HT1080 (cell line): ENCODE measurements at places on chromosomes 7 and 10. TPM values are rescaled to one million over a fixed set of nuclear protein-coding genes. Genes with fewer than 3 reads are reported as not detected.
A peak's percentile ranks its signal among the peaks of the same experiment; 100 is the strongest.

DRGX gene
- total RNA-seq: not detected in 2 replicates

DNA sequence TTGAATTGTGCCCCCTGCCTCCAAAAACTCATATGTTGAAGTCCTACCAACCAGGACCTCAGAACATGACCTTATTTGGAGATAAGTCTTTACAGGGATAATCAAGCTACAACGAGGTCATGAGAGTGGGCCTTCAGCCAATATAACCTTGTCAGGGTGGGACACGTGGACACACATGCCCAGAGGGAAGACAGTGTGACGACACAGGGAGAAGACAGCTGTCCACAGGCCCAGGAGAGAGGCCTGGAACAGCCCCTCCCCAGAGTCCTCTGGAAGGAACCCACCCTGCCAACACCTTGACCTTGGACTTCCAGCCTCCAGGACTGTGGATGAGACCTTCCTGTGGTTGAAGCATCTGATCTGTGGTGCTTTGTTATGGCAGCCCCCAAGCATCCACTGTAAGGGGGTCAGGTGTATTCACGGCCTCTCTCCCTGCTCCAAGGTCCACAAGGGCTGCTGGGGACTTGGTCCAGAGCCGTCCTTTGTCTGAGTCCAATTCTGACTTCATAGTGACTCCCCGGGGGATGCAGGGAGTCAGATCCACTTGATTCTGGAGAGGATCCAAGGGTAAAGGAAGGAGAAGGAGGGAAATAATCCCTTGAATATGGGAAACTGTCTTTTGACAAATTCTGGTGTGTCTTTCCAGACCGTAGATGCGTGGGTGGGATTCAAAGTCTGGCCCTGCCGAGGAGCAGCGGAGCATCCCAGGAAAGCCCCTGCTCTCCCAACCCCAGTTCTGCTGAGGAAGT is 7.0 kb downstream of the CALML3 start:
- DNase-seq: no peak

LRMDA gene
- total RNA-seq: not detected in 2 replicates

GRCh38 chr10:75000748-75001321 is 110.6 kb upstream of the SAMD8 start:
- DNase-seq: no peak

MYOZ1 gene
- total RNA-seq: not detected in 2 replicates

DNA sequence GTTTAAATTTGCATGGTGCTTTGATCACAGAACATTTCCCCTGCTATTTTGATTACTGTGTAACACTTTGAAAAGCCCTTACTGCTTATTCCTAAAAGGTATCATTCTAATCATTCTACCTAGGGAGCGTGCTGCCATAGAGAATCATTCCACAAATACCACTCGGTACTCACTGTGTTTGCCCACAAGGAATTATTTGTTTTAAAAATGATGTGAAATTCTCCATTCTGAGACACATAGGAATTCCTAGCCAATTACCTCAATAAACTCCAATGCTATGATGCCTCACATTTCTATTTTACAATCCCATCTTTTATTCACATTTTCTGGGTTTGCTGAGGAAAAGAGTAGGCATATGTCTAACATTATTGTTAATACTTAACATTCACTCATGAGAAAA is 16.2 kb upstream of the TES start:
- no peak for DNase-seq

DNA sequence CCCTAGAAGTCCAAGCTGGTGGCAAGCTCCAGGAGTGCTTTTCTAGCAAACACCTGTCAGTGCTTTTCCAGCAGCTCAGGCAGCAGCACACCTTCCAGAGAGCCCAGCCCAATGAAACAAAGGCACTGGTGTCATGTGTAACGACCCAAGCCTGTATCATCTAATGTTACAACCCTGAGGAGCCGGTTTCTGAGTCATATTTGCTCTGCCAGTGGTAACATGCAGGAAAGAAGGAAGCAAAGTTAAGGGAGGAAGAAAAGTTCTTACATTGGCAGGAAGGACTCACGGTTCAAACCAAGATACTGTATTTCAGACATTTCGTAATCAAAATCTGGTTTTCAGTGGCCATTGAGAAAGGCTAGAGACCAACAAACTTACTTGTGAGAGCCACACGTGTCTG is at the start of gene ANKRD22:
TSS of gene ANKRD22 (minus strand) at position 139 of the 400 bp plus-strand sequence. CDS start 237 bp downstream, outside the sequence.
- peak; percentile 86 for DNase-seq

DNA sequence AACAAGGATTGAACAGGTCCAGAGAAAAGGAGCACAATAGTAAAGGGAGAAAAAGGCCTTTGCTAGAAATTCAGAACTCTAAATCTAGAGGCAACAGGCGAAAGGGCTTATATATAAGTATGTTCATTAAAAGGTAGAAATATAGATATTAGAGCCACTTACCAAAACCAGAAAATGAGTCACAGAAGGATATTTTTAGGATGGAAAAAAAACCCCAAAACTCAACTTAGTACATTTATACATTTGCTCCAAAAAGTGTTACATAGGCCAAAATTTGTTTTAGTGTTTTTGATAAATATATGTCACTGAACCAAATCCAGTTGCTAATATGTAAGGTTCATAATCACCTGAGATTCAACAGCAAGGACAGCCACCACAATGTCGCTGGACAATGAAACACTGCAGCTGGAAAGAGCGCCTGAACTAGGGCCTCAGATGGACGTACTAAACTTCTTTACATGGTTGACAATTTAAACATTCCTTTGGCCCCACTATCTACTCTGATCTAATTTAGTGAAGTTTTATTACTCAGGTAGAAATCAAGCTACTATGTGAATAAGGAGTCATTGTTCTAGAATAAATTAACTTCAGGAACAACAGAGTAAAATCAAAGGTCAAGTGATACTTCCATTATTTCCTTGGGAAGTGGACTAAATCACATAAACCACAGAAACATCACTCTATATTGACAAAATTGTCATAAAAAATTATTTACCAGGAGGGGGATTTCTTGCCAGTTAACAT is 10.9 kb downstream of the FAM3C start:
- DNase-seq: no peak

GPR85 gene
- 3.2 and 3.5 TPM in 2 replicates for total RNA-seq

GRCh38 chr7:134645935-134646334 is 718 bp upstream of the BPGM start:
- DNase-seq: peak; percentile 8

PKD2L1 gene
- total RNA-seq: not detected in 2 replicates

GRCh38 chr7:135273581-135273980 is 39.9 kb downstream of the STRA8 start:
- no peak for DNase-seq

GRCh38 chr10:130045091-130045652 is 65.5 kb downstream of the C10orf143 start:
- DNase-seq: peak; percentile 57

DNA sequence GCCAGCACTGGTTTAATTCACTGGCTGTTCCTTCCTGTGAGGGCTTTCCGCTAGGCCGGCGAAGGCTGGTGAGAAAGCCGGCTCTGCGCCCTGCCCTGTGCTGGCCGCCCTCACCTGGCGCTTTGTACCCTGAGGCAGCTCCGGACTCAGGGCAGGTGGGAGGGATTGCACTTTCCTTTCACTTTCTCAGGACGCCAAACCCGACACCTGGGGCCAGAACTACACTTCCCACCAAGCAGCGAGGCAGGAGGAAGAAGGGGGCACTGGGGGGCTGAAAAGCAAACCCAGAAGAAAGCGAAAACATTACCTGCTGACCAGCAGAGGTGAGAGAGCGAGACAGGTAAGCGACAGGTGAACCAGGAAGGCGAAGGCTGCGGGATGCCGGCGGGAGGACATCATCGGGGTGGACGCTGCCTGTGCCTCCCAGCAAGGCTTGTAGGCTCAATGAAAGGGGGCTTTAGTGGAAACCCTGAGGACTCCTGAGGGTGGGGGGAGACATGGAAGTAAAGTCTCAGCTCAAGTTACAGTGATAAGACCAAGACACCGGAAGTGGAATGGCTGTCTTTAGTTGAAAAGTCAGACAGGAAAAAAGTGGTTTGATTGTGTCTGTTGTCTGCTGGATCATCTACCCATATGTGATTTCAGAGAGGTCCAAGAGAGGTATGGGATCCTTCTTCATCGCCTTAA is at the start of gene RAB19:
TSS of gene RAB19 (plus strand) at position 181 of the 687 bp plus-strand sequence. CDS start 3,589 bp downstream, outside the sequence.
- no peak for DNase-seq

DNA sequence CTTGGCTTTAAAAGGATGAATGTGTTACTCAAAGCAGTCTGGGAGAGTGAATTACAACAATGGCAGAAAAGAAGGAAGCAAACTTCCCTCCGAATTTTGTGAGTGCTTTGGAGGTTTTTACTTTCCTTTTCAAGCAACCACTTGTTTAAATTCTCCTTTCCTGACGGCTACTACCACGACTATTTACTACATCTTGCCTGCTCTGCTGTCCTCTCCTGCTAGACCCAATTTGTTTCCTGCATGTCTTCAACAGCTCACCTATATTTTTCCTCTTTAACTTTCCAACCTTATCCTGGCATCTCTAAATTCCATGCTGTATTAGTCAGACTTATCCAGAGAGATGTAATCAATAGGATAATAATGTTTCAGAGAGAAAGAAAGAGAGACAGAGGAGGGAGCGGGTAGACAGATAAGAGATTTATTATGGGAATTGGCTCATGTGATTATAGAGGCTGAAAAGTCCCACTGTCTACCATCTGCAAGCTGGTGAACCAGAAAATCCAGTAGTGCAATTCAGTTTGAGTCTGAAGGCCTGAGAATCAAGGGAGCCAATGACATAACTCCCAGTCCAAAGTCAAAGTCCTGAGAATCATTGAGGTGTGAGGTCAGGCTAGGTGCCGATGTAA is 42.8 kb upstream of the SLC13A1 start:
- peak; percentile 1 for DNase-seq

CPA2 gene
- not detected in 2 replicates for total RNA-seq

DNA sequence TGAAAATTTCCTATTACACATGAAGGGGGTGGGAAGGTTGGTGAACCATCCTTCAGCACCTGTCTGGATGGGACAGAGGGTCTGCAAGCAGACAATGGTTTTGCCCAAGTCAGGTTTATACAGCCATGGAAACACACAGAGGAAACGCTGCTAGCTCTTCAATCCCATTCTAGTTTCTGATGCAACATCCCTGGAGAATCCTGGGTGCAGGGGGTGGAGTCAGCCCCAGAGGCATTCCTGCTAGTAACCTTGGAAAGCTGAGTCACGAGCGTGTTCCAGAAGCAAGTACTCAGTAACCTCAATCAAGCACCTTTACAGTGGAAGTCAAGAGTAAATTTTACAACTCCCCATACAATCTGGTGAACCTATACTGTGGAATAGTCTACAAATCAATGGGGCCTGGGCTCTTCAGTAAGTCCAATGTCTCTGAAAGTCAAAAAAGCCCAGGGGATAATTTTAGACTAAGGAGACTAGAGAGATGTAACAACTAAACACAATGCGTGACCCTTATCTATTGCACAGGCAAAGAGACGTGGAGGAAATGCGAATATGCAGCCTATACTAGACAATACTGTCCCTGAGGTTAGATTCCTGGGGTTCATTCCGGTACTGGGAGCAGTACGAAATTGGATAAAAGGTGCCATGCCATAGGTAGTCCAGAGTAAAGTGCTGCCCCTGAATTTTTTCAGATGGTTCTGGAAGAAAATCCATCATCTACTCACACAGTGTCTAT is 95.4 kb downstream of the ZRANB1 start:
- DNase-seq: peak; percentile 79

INSYN2A gene
- 0.23 and 0.55 TPM in 2 replicates for total RNA-seq

GRCh38 chr10:16258291-16259040 is 178.3 kb upstream of the PTER start:
- no peak for DNase-seq

FAM25G gene
- total RNA-seq: not detected in 2 replicates

DNA sequence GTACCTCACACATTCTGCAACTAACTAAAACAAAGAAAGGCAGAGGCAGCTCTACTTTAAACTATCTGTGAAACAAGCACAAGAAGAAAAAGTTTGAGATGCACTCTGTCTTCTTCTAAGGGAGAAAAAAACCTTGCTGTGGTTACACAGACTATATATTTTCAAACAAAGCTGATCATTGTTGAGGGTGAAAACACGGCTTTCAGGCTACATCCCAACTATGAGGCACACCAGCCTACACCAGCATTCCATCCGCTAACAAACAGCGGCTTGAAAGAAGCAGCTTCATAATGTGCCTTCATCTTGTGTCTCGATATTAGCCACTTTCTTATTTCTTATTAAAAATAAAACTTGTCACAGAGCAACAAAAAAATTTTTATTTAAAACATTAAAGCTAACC is 79.1 kb downstream of the USP6NL start:
- no peak for DNase-seq

DNA sequence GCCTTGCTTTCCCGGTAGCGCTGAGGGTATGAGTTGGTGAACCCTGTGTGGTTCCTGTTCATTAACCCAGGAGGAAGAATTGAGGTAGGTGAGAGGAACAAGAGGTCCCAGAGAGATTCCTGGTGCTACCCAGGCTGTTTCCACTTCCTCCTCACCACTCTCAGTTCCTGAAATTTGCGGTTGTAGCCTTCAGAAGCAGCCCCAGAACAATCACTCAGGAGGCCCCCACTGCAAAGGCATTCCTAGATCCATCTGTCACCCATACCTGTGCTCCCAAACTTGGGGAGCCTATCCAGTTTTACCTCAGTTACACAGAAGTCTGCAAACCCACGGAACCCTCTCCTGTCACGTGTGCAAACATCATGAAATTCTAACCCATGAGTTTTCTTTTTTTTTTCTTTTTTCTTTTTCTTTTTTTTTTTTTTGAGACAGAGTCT is 9.0 kb upstream of the PIP4K2A start:
- DNase-seq: no peak

DNA sequence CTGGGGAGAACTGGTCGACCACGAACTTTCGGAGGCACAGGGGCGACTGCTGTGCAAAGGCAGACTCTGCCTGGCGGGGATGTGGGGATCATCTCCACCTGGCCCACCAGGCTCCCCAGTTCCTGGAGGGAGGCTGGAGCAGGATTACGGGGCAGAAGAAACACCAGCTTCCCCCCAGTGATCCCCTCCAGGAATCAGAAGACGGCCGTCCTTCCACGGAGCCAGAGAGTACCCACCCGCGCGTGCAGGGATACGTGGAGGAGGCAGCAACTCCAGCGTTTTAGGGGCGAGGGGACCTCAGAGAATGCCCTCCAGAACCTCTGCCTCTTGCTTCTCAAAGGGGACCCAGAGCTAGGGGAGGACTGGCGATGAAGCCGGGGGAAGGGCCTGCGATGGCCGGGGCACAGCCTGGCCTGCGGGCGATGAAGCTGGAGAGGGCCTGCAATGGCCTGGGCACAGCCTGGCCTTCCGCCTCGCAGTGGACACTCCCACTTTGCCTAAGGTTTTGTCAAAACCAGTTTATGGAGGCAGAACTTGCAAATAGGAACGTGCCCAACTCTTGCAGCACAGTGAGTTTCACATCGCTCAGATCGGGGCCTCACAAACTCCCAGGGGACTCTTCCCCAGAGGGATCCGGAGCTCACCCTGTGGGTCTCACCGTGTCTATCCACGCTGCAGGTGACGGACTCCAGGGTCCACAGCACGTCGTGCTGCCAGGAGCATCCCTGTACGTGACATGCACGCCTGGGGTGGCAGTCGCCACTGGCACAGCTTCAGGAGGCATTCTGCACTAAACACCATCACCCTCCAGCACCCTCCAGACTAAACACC is 77.9 kb upstream of the PDGFA start:
- no peak for DNase-seq
